SK-N-SH treated with all-trans-retinoic acid at 6 μM for 48 hours (cell line): ENCODE measurements at places on chromosomes 13 and 19.
A peak's percentile ranks its signal among the peaks of the same experiment; 100 is the strongest.

- ATAC-seq = peak; percentile 74
These were observed 95.2 kb downstream of the LRCH1 start for GRCh38 chr13:46648166-46648607.

- peak; percentile 94 for ATAC-seq
These were observed 41.6 kb upstream of the ZNF730 start for GRCh38 chr19:23075031-23075733.

- ATAC-seq = no peak
These were observed 66.1 kb downstream of the TNFRSF19 start for GRCh38 chr13:23636360-23636759.

DNA sequence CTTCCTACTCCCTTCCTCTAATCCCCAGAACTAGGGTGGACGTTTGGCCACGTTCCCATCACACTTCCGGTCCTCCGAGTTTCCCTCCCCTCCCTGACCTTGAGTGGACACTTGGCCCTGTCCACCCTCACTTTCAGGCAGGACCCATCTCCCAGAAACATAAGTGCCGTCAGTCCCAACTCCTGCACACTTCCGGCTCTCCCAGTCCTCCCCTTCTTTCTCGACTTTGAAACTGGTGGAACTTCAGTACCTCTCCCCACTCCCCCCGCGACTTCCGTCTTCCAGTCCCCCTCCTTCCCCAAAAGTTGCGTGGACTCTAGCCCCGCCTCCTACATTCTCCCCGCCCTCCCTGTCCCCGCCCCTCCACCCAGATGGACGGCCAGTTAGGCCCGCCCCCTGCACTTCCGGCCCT, 278 bp upstream of the ZNF274 start:
- ATAC-seq = no peak

DNA sequence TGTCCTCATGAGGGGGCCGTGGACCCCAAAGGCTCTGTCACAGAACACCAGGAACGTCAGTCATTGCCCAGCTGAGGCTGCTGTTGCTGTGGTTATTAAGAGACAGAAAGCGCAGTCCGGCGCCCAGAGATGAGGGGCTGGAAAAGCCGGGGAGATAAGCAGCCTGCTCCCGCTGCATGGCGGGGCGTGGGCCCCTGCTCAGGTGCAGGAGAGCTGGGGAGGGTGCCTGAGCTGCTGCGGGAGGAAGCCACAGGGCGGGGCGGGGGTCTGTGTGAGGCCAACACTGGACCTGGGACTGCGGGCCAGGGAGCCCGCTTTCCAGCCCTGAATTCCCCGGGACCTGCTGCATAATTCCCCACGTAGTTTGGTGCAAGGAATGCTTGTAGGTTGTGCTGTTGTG, 11.3 kb downstream of the SOX1 start:
- ATAC-seq = no peak

DNA sequence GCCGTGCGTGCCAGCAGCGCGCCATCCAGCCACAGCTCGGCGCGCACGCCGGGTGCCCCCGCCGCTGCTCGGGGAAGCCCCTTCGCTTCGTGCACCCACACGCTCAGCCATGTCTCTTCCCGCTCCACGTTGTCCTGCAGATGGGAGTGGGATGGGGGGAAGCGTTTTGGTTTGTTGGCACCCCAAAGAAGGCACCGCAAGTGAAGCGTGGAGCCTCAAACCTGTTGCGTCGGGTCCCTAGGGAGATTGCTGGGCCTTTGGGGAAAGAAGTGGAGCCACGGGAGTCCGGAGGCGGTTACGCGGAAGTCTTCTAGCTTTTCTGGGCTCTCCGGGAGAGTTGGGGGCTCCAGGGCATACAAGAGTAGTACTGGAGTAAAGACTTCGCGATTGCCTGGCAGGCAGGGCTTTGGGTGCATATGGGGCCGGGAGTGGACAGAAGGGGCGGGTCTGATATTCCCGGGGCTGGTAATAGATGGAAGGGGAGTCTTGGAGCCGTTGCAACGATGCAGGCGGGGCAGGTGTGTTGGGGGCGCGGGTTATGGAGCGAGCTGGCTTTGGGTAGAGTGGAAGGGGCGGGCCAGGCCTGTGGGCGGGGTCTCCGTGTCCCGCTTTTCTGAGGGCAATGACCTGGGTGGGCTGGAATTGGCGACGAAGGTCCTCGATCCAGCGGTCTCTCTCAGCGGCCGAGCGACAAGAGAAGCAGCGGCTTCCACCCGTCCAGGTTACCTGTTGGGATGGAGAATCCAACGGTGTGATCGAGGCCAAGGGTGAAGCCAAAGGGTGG, 6.5 kb downstream of the RASAL3 start:
- ATAC-seq = no peak

DNA sequence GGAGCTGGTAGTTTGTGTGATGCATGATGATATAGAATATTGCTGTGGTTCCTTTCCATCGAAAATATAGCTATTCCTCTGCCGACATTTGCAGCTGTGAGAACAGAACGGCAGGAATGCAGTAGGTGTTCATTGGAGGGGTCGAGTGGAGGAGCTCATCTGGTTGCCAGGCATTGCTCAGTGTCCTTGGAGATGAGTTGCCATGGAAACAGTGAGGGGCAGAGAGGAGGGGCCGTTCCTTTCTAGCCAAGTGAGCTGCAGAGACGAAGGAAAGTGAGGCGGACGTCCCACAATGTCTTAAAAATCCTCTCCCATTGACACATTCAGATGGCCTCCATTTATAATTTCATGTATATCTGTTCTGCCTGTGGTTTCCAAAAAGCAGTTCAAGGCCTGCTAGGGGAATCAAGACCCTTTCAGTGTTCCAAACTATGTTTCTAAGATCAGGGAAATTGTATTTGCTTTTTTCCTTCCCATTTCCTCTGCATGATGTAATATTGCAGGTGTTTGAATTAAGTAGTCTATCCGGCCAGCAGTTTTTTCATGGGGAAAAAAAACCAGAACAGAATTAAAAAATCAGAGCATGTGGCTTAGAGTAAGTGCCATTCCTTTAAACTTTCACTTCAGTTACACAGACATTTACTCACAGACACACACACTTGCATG, 41.2 kb upstream of the ZNF835 start:
- no peak for ATAC-seq

- ATAC-seq = peak; percentile 51; the same call in 1 of the 3 replicates
These were observed 62.4 kb upstream of the ADGRE5 start for GRCh38 chr19:14318873-14319272.

- no peak for ATAC-seq
These were observed 11.9 kb downstream of the CYP4F12 start for GRCh38 chr19:15684828-15685227.

DNA sequence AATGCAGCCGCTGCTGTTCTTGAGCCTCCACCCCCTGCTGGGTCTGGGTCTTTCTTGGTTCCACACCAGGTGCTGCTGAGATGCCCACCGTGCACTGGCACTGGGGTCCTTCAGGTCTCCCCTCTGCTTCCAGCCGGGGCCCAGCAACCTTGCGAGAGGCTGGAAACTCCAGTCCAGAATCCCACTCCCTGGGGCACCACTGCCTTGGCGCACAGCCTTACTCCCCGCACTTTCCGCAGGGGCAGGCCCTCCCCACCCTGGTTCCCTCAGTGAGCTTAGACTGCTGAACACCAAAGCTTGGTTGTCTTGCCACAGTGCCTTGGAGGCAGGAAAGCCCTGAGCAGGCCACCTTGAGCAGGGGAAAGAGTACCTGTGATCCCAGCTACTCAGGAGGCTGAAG, 60.0 kb downstream of the ANKRD10 start:
- ATAC-seq = no peak

DNA sequence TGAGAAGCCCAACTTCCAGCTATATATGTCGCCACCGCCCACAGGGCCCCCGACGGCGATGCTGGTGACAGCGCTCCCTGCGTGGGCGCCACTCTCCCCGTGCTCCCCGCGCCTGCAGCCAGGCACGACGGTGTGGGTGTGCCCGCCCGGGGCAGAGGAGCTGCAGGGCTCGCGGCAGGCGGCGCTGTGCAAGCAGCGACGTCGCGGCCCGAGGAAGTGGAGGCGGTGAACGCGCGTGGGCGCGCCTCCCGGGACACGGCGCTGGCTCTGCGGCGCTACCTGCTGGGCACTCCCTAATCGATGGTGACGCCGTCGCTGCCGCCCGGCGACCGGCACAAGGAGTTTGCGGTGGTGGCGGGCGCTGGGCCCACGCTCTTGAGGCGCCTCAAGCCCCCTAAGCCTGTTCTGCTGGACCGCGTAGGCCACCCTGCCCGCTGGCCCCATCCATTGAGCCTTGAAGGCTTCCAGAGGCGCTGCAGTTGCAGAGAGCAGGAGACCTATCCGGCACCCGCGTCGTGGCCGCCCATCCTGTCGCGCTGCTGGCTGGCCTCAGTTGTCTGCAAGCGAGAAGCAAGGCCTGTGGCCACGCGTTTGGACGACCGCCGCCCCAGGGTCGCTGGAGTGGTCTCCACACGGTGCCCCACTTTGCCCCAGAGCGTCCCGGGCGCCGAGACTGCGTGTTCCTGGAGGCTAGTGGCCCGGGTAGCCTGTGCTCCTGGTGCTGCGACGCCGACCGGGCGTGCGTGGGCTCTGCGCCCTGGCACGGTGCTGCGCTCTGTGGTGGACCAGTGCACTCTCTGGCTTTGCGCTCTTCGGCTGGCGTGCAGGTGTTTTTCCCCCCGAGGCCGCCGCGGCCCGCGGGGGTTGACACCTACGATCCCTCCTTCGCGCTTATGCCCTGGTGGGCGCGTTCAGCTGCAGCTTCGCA, 23.1 kb downstream of the LRFN3 start:
- peak; percentile 76 for ATAC-seq

DNA sequence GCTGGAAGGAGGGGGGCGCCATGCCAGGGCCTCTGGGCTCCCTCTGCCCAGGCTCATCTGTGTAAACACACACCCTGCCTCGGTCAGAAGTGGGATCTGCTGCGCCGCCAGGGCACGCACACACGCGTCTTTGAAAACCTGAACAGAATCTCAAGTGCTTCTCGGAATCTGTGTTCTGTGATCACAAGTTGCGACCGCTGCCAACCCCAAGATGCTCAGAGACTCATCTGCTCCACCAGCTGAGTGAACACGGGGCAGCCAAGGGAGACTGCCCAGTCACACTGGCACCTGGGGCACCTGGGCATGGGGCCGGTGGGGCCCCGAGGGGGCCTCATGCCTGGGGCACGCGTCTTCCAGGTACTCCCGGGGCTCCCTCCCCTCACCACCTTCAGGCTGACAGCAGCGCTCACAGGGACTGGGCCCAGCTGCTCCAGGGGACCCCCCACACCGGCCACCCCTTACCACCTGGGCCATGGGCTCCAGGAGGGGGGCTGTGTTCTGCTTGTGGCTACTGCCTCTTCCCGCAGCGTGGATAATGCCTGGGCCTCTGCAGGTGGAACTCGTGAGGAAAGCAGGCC, 59.0 kb downstream of the KLF2 start:
- ATAC-seq = peak; percentile 16

GRCh38 chr19:15575406-15575805, 39.6 kb upstream of the CYP4F8 start:
- no peak for ATAC-seq

DNA sequence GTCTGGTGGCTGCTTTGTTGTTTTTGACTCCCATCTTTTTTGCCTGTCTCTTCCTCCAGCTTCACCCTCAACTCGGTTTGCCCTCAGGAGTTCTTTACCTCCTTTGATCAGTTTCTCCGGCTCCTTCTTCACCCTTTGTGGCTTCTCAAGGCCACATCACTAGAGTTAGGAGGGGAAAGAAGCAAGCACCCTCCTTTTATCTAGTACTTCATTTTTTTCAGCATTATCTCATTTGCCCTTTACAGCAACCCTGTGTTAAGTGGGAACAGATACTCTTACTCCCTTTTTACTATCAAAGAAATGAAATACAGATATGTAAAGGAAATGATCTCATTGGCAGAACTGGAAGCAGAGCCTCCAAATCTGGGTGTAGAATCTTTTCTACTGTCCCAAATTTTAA, 26.9 kb downstream of the RAP2A start:
- 0 out of 3 replicates have a peak, but pooled peaks have one; percentile 16 for ATAC-seq
